ENCODE measurements at places on chromosomes 6 and 20.

- no peak for DNase-seq
These were observed 33.5 kb downstream of the DYNLT1 start for GRCh38 chr6:158611039-158611438.

DNA sequence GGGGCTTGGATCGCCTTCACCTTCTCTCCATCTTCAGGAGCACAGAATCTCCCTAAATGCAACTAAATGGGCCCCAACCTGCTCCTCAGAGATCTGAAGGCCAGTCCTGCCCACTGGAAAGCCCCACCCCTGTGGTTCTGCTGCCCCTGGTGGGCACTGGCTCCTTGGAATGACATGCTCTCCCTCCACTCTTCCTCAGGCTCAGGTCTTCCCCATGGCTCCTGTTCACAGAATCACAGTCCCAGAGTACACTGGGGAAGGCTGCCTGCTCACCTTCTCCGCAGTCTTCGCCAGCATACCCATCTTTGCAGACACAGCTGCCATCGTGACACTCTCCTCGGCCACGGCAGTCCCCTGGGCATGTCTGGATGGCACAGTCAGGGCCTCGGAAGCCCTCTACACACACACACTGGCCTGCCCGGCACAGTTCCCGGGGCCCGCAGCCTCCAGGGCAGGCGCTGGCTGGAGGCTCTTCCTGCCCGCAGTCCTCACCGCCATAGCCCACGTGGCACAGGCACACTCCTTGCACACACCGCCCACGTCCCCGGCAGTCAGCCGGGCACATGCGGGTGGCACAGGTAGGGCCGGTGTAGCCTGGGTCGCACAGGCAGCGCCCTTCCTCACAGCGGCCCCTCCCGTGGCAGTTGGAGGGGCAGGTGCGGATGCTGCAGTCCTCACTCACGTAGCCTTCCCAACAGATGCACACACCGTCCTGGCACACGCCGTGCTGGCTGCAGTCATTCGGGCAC is 13.6 kb downstream of the TNXB start:
- no peak for DNase-seq

- no peak for DNase-seq
These were observed 153.6 kb upstream of the SHLD1 start for GRCh38 chr20:5596401-5597193.

DNA sequence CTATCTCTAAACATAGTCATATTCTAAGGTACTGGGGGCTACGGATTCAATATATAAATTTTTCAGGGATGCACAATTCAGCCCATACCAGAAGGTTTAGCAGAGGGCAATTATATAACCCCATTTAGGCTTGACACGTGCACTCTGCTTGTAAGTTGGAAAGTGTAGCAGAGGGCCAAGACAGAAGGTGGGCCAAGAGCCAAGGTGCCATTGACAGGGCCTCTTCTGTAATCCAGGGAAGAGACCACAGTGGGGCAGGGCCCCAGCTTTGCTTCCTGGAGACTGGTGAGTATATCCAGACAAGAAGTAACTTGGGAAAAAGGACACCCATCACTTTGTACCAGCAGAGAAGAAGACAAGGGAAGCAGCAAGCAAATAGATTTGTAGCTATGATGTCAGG is 672.4 kb upstream of the MARCKS start:
- no peak for DNase-seq

GRCh38 chr20:34023937-34024722 is 30.4 kb downstream of the RALY start:
- no peak for DNase-seq

GRCh38 chr6:83096791-83097190 is 29.3 kb downstream of the DOP1A start:
- DNase-seq, result no peak

DNA sequence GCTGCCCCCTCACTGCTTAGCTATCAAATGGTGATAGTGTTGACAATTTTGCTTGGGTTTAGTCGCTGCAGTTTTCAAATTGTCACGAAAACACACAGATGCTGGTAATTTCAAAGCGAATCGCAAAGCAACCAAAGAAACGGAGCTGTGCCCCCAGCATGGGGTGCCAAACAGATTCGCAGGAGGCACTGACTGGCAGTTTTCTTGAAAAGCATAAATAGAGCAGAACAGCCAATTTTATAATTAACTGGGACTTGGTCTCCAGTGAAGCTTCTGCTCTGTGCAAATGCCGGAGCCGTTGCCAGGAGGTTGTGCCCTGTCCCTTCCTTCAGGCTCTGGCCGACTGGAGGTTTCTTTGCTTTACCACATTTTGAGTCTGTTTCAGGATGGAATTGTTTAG is 18.8 kb downstream of the ARHGAP40 start:
- DNase-seq, result no peak

DNA sequence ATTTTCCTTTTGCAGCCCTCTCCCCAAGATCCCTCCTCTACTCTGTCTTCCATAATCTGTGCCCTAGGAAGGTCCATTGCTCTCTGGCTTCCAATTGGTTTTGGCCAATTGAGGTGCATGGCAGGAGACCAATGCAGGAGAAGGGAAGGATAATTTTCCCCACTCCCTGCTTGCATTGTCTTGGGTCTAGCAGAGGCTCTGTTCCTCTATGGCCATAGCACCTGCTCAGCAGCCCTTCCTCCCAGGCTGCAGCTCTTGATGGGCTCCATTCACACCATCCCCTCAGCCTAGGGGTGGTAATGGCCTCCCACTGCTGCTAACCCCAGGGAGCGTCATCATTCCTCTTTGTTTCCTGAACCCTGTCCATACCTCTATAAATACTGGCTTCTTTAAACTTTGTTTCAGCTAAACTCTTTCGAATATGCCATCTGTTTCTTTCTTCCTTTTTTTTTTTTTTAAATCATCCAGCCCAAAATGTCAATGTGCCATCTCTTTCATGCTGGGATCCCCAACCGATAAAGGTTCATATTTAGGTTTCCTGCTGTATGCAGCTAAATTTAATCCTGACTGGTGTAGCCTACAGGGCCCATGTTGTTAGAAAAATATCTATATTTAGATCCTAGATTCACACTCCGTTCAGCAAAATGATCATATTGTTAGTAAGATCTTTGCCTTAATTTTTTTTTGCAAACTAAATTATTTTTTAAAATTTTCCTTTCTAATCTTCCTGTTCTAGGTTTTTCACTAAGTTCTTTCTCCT is 63.8 kb downstream of the HECA start:
- no peak for DNase-seq

- no peak for DNase-seq
These were observed 194.1 kb upstream of the GRIK2 start for GRCh38 chr6:101199441-101199840.

- no peak for DNase-seq
These were observed 86.0 kb upstream of the BHLHE23 start for GRCh38 chr20:63092660-63093215.

DNA sequence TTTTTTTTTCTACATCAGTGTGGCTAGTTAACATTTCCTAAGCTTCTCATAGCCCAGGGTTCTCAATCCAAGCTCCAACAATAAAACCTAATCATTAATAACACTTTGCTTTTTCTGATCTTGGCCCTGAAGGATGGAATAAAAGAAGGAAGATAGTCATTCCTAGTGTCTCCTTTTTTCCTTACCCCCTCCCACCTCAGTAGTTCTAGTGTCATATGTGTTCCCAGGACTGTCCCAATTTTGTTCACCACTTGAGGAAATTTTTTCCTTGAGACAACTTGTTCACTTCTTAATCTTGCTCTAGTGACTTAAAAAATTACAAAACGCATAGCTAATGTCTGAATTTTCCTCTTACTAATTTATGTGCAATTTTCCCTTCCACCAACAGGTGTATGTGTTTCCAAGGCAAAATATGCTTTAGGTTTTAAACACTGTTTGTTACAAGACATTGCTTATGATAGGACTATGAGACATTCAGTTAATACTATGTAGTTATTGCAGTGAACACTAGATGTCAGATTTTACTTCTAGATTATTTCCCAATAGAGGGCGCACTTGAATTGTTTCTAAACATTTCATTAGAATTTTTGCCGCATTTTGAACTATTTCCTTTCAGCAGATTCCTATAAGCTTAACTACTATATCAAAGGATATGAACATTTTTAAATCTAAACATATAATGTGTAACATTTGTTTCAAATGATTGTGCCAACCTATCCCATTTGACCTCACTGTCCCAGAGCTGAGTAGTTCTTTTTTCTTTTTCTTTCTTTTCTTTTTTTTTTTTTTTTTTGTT is 18.5 kb upstream of the C6orf141 start:
- DNase-seq, result peak; percentile 83

DNA sequence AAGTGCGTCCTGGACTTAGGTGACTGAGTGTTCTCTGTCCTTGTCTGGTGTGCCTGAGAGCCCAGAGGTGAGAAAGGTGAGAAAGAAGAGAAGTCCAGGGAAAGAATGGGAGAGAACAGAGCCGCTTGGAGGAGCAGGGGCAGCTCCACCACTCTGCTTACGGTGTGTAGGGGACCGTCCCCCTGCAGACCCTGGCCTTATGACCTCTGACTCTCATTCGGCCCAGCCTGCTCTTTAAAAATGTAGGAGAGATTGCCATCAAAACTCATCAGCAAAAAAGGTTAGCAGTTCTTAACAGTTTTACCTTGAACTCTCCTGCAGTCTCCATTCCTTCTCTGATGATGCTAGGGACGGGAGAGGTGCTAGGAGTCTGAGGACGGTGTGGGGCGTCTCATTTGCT is 2.0 kb downstream of the TMEM181 start:
- no peak for DNase-seq

- peak; percentile 58 for DNase-seq
These were observed 1.7 kb downstream of the JAG1 start for GRCh38 chr20:10671919-10672623.

DNA sequence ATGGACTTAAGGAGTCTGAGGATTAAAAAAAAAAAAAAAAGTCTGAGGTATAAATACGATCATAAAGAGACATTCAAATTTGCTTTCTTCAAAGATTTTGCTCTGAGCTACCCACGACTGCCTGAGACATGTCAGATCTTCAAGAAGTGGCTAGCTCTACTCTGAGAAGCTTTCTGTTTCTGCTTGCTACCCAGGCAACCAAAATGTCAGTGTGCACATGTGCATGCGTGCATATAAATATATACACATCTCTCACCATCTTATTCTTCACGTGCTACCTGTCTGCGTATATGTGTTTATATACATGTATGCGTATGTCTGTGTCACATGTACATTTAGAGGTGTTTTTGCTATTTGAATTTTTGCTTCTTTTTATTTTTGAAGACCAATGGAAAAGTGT is 299.6 kb upstream of the STXBP5 start:
- DNase-seq, result no peak

DNA sequence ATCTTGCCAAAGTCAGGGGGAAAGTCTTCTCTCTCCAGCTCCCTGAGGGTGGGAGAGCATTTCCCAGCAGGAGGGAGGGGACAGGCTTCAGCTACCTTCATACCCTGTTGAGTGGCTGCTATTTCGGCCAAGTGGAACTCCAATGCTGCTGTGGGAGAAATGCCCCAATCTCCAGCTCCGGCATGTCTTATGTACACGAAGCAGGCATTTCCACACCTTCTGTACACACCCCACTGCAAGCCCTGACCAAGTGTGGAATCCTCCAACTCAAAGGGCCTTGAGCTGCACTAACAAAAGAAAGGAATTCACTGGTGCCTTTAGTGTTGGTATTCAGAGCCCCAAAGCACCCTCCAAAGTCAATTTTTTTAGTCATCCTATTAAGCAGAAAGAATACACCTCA is 313.6 kb upstream of the NT5E start:
- DNase-seq, result no peak

- no peak for DNase-seq
These were observed 135.1 kb upstream of the PMEPA1 start for GRCh38 chr20:57844626-57845596.

GRCh38 chr20:19502169-19502568 is 255.9 kb upstream of the RIN2 start:
- DNase-seq, result no peak

DNA sequence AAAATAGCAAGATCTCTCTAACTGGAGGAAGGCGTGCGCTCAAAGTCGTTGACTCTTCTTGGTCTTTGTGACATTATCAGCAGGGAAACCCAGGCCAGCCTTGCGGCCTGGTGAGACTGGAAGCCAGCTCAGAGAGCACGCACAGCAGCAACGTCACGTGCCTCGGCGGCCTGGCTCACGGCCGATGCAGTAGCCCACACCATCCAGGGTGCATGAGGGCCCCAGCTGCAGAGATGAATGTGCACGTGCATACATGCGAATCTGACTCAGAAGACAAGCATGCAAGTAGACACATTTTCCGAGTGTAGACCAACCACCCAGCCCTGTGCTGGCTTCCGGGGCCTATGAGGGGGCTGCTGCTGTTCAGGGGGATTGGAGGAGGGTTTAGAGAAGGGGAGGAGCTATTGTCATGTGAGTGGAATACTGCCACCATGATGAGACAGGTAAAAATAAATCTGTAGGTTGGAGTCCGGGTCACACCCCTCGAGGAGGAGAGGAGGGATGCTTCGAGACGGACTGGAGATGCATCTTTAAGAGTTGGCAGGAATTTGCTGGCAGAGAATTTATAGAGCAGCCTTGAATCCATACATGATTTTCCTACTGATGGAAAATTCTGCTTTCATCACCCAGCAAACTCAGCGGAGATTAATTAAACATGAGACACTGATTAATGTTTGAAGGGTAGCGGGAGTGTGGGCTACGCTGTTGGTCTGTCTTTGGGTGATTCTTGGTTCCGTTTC is 388.2 kb downstream of the CDH4 start:
- DNase-seq, result no peak

DNA sequence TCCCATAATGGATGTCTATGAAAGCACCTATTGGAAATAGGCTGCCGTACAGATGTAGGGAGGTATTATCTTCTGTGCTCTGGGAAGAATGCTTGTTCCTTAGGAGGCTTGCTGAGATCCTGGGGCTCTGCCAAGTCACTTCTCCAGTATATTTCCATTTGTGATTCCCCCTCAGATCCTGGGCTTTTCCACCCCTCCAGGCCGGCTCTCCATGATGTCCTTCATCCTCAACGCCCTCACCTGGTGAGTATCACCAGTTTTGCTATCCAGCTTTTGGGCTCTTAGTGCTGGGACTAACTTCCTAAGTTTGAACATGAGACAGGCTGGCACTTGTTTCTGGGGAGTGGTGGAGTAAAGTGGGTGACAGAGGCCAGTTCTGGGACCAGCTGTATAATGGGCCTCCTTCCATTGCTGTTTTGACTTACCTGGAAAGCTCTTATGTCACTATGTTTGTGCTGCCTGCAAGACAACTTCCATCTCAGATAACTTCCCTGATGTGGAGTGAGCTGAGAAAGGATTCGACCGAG is 2.6 kb downstream of the SYS1 start:
- DNase-seq, result no peak

Measured in Karpas-422 (cell line).